ENCODE measurements at places on chromosomes 11 and 22. TPM values are rescaled to one million over a fixed set of nuclear protein-coding genes. Genes with fewer than 3 reads are reported as not detected.

Gene AIP
- total RNA-seq = 166 TPM

- no peak for DNase-seq
These were observed 82.0 kb upstream of the RAB1B start for GRCh38 chr11:66186470-66186869.

Gene RIMBP3B
- 0.89 TPM for total RNA-seq

GRCh38 chr11:92962446-92962845 is 7.0 kb upstream of the MTNR1B start:
- no peak for DNase-seq

Gene SCUBE1
- total RNA-seq = 0.03 TPM

DNA sequence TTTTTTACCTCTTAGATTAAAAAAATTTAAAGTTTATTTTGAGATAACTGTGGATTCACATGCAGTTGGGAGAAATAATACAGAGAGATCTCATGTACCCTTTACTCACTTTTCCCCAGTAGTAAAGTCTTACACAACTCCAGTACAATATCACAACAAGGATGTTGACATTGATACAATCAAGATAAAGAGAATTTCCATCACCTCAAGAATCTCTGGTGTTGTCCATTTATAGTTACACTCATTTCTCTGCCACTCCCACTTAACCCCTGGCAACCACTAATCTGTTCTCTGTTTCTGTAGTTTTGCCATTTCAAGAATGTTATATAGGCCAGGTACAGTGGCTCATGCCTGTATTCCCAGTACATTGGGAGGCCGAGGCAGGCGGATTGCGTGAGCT is 10.5 kb upstream of the ZBED5 start:
- DNase-seq = no peak

Gene ACTN3
- total RNA-seq = 0.11 TPM

Gene UCP3
- total RNA-seq = 4.0 TPM

GRCh38 chr22:36445158-36445668 is 36.2 kb downstream of the TXN2 start:
- DNase-seq = no peak

Measured in activated naive CD8-positive, alpha-beta T cell treated with anti-CD3 and anti-CD28 coated beads, Interleukin-2, amount 10 ng/mL, durations not matched to agents 7 days and 5 days (primary cell).